ENCODE measurements at places on chromosomes 11 and 22.

- DNase-seq: no peak
Measured at GRCh38 chr11:107719073-107719472, 7.2 kb upstream of the SLN start.

GRCh38 chr11:93131709-93132108 is 66.1 kb downstream of the SLC36A4 start:
- peak; percentile 58 for DNase-seq

- DNase-seq: no peak
Measured at GRCh38 chr11:117857734-117858414, 18.6 kb downstream of the FXYD6 start.

DNA sequence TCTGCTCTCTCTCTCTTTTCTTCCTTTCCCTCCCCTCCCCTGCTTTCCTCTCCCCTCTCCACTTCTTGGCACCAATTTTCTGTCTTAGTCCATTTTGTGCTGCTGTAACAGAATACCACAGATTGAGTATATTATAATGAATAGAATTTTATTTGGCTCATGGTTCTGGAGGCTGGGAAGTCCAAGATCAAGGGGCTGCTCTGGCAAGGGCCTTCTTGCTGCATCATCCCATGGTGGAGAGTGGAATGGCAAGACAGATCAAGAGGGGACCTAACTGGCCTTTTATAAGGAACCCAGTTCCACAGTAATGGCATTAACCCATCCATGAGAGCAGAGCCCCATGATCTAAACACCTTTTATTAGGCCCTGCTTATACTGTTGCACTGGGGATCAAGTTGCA is 44.5 kb downstream of the ST3GAL4 start:
- no peak for DNase-seq

DNA sequence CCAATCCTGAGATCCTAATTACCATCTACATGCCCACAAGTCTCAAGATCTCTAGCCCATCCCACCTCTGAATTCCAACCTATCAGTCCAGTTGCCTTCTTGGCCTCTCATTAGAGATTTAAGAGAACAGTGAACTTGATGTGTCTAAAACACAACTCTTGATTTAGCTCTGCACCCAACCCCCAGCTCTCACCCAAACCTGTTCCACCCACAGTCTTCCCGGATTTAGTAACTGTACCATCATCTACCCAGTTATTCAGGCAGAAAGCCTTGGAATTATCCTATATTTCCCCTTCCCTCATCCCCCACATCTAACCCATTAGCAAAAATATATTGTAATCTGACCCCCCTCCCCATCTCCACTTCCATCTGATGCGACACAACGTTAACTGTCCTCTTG is 24.0 kb upstream of the YWHAH start:
- DNase-seq: no peak

- no peak for DNase-seq
Measured at GRCh38 chr11:47480762-47481161, 31.8 kb upstream of the RAPSN start.

DNA sequence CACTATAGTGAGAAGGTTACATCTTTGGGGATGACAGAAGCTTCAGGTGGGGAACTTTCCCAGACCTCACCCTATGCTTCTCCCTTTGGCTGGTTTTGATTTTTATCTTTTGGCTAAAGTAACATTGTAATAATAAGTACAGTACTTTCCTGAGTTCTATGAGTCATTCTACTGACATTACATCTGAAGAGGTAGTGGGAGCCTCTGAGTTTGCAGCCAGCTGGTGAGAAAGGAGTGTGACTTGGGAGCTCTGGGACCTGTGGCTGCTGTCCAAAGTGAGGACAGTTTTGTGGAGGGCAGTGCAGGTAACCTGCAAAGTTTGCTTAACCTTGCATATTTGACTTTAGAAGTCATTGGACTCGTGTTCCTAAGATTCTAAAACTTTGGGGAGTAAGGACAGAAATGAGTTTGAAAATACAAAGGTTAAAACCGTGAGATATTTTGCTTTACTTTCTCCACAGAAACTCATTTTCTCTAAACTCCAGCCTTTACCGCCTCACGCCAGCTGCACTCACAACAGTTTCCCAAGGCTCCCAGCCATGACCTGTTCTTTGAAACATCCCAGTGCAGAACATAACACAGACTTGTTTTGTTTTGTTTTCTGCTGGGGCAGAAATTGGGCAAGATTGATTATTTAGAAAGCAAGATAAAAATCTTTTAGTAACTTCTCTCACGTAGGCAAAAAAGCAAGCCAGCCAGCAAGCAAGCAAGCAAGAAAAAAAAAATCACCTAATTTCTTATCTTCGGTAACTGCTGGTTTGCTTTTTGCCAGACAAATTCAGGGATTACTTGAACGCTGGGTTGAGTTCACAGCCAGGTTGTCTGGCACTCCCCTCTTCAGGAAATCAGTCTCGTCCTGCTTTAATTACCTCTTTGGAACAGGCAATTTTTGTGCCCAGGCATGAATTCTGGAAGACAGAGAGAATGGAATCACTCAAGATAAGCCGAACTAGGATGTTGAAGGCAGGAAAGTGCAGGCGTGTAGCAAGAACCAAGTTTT is 478.3 kb upstream of the ISX start:
- DNase-seq: no peak

- no peak for DNase-seq
Measured at GRCh38 chr11:88041679-88042078, 133.6 kb downstream of the RAB38 start.

DNA sequence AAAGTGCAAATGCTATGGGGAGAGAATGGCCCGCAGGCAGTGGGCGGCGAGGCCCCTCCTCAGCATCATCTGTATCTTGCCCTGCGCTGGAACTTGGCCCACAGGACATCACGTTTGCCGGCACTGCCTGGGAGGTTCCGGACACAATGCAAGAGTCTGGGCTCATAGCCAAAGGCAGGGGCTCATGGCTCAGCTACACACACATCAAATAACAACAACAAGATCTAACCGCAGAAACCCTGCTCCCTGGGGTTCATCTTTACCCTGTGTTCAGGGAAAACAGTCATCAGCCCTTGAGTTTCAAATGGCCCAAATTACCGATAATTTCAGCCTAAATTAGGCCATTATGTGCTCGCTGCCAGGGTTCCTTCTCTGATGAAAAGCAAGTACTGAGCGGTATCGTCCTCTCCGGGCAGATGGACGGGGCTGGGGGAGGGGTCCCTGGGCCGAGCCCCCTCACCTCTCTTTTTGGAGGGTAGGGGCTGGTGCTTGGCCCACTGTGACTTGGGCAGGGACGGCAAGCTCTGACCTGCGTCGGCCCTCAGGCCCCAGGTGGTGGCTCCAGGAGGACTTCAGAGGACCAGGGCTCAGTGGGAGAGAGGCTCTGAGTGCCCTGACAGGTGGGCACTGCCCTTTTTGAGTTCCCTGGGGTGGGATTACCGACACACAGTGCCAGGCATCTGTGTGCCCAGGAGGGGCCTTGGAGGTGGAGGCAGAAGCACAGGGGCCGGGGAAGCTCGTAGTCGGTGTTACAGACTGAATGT is 25.0 kb upstream of the GAL start:
- DNase-seq: peak; percentile 91

DNA sequence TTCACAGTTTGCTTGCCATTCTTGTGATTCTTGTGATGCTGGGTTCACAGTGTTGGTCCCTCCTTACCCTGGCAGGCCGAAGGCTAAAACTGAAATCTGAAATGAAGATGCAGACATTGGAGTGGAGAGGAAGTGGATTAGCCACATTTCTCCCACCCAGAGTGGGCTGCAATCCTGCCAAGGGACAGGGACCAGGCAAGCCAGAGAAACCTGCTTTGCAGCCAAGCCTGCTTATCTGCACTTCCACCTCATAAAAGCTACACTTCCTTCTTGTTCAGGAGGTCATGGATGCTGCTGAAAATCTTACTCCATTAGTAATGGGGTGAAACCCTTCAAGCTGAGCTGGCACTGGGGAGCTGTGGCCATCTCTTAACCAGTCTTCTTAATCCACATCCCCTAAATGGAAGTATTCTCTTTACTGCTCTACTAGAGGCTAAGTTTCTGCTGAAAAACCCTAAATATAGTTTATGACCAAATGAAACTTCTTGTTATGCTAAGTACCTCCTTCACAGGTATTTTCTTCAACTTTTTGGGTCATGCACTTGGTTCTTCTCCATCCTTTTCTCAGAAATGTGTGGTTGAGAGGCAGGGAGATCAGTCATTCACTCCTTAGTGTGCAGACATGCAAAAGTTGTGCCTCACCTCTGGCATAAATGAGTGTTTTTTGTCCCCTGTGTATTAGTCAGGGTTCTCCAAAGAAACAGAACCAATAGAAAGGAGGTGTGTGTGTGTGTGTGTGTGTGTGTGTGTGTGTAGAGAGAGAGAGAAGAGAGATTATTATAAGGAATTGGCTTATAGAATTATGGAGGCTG is 133.9 kb upstream of the BMAL1 start:
- no peak for DNase-seq

DNA sequence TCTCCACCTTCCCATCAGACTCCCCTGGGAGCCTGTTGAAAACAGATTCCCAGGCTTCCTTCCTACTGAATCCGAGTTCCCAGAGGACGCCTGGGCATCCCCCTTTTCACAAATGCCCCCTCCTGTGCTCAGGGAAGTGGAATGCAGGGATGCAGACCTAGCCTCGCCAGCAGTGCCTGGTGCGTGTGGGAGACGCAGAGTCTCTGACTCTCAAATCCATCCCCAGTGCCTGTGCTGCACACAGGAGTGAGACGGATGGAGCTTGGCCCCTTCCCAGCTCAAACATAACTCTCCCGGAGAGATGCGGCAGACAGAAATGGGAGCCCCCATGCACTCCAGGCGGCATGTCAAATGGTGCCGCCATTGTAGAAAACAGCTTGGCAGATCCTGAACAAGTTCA is 62.6 kb downstream of the CTTN start:
- no peak for DNase-seq

GRCh38 chr11:127044535-127044934 is 44.0 kb upstream of the KIRREL3 start:
- DNase-seq: no peak

DNA sequence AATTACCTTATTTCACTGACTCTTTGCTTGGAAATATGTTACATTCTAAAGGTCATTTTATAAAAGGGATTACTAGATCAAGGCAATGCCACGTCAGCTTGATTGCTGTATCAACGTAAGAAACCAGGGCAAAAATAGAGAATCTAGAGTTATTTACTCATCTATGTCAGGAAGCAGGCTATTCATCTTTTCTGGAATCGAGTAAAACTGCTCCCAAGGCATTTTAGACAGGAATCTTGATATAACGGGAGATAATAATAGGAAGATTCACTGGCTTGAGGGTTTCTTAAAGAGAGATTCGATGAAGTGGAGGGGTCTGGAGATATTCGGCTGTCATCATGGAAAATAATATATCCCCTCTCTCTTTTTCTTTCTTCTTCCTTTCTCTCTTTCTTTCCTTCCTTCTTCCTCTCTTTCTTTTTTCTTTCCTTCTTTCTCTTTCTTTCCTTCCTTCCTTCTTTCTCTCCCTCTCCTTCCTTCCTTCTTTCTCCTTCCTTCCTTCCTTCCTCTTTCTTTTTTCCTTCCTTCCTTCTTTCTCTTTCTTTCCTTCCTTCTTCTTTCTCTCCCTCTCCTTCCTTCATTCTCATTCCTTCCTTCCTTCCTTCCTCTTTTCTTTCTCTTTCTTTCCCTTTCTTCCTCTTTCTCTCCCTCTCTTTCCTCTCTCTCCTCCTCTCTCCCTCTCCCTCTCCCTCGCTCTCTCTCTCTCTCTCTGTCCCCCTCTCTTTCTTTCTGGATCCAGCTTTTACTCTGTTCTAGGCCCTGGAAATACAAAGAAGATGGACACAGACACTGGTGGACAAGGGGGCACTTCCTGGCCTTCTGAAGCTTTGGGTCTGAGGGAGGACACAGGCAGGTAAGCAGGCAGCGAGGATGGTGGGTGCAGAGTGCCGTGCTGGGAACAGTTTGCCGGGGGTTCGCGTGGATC is 18.1 kb upstream of the RASD2 start:
- DNase-seq: no peak
